ENCODE measurements at places on chromosomes 4 and X. TPM values are rescaled to one million over a fixed set of nuclear protein-coding genes. Genes with fewer than 3 reads are reported as not detected.

PRR32 gene
- polyA plus RNA-seq = not detected

GUCY1B1 gene
- 13.6 TPM for polyA plus RNA-seq

LGI2 gene
- 10.3 TPM for polyA plus RNA-seq

CSAG1 gene
- not detected for polyA plus RNA-seq

HNRNPD gene
- 119 TPM for polyA plus RNA-seq

PRKG2 gene
- polyA plus RNA-seq = 0.16 TPM

PDE6B gene
- 3.2 TPM for polyA plus RNA-seq

ABCB7 gene
- 25.1 TPM for polyA plus RNA-seq

RADX gene
- polyA plus RNA-seq = 67.5 TPM

PDZD4 gene
- polyA plus RNA-seq = 343 TPM

OPRPN gene
- not detected for polyA plus RNA-seq

CASP3 gene
- 116 TPM for polyA plus RNA-seq

C4orf51 gene
- polyA plus RNA-seq = not detected

NEXMIF gene
- polyA plus RNA-seq = 12.6 TPM

GATA1 gene
- not detected for polyA plus RNA-seq

SYP gene
- polyA plus RNA-seq = 240 TPM

IQSEC2 gene
- polyA plus RNA-seq = 2.4 TPM

MFAP3L gene
- 1.8 TPM for polyA plus RNA-seq

ADD1 gene
- 190 TPM for polyA plus RNA-seq

RASSF6 gene
- polyA plus RNA-seq = not detected

HTRA3 gene
- not detected for polyA plus RNA-seq

SYTL4 gene
- polyA plus RNA-seq = 0.11 TPM

SRPX2 gene
- 0.59 TPM for polyA plus RNA-seq

SMIM14 gene
- polyA plus RNA-seq = 42.3 TPM

SORCS2 gene
- 1.0 TPM for polyA plus RNA-seq

IDUA gene
- polyA plus RNA-seq = 12.7 TPM

FAM47E gene
- polyA plus RNA-seq = 3.7 TPM

APLN gene
- polyA plus RNA-seq = 0.38 TPM

SPIN2A gene
- polyA plus RNA-seq = 2.5 TPM

RAB41 gene
- not detected for polyA plus RNA-seq

DRD5 gene
- 0.46 TPM for polyA plus RNA-seq

ADH1C gene
- polyA plus RNA-seq = not detected

FRMD7 gene
- 1.2 TPM for polyA plus RNA-seq

PNMA3 gene
- 3.2 TPM for polyA plus RNA-seq

NXF2 gene
- polyA plus RNA-seq = not detected

PTTG2 gene
- not detected for polyA plus RNA-seq

IGFBP7 gene
- polyA plus RNA-seq = 0.33 TPM

PAGE2 gene
- not detected for polyA plus RNA-seq

CLDN2 gene
- polyA plus RNA-seq = not detected

RGN gene
- not detected for polyA plus RNA-seq

SLBP gene
- 107 TPM for polyA plus RNA-seq

FOXR2 gene
- polyA plus RNA-seq = not detected

BBS12 gene
- polyA plus RNA-seq = 3.7 TPM

GLRB gene
- 24.9 TPM for polyA plus RNA-seq

SPCS3 gene
- polyA plus RNA-seq = 104 TPM

ZNF41 gene
- 9.1 TPM for polyA plus RNA-seq

MMGT1 gene
- polyA plus RNA-seq = 17.5 TPM

ADH7 gene
- not detected for polyA plus RNA-seq

ANAPC10 gene
- polyA plus RNA-seq = 35.3 TPM

UGT2B10 gene
- not detected for polyA plus RNA-seq

TGIF2LX gene
- not detected for polyA plus RNA-seq

TMEM47 gene
- polyA plus RNA-seq = 24.8 TPM

STARD8 gene
- 0.09 TPM for polyA plus RNA-seq

RPS6KA6 gene
- 12.9 TPM for polyA plus RNA-seq

CDX4 gene
- polyA plus RNA-seq = not detected

EGF gene
- not detected for polyA plus RNA-seq

TRPC3 gene
- 6.9 TPM for polyA plus RNA-seq

All from neural cell (in vitro differentiated cells).